ENCODE measurements at places on chromosomes 3 and 15. TPM values are rescaled to one million over a fixed set of nuclear protein-coding genes. Genes with fewer than 3 reads are reported as not detected.

Gene LSM3
- total RNA-seq = 18.9 TPM

DNA sequence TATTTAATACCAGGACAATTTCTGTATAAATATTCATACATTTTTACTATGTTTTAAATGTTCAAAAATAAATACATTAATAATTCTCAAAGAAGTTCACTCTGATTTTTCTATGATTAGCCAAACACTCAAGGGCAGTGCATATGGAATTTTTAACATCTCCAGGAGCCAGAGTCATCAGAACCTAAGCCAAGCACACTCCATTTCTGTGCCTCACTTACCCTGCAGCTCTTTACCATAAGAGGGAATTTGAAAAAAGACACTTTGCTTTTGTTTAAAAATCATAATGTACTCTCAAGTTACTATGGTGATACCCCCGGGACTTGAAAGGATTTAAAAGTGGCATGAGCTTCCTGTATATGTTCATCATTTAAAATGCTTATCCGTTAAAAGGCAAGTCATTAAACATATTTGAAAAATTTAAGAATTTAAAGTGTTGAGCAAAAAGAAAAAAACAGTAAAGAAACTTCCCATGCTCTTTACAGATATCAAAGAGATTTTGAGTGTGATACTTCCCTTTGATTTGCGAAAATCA is 747.4 kb upstream of the NECTIN3 start:
- no peaks in the 10 kb centered on the region for H3K4me1 ChIP-seq
- H3K36me3 ChIP-seq = no peaks in the 10 kb centered on the region
- DNase-seq = no peak
- H3K27me3 ChIP-seq = peaks cover 2% of the 10 kb centered on the region
- H3K4me3 ChIP-seq = no peak overlapping the region

GRCh38 chr15:52567871-52568600 is 794 bp downstream of the ARPP19 start:
- H3K27ac ChIP-seq = peak overlapping the region; percentile 98
- peaks cover 22% of the 10 kb centered on the region for H3K36me3 ChIP-seq
- H3K27me3 ChIP-seq = no peaks in the 10 kb centered on the region

- H3K36me3 ChIP-seq = no peaks in the 10 kb centered on the region
- no peak overlapping the region for H3K27ac ChIP-seq
- peaks cover 17% of the 10 kb centered on the region for H3K27me3 ChIP-seq
- H3K4me3 ChIP-seq = no peak overlapping the region
- no peak for DNase-seq
Observed at GRCh38 chr15:80201256-80202015, 48.6 kb downstream of the FAH start.

- no peaks in the 10 kb centered on the region for H3K27me3 ChIP-seq
- H3K27ac ChIP-seq = peak overlapping the region; percentile 12
- DNase-seq = no peak
- H3K4me1 ChIP-seq = peaks cover 41% of the 10 kb centered on the region
- no peak overlapping the region for H3K4me3 ChIP-seq
- no peaks in the 10 kb centered on the region for H3K36me3 ChIP-seq
Observed at GRCh38 chr3:52313188-52313773, 2.8 kb upstream of the DNAH1 start.

- H3K4me1 ChIP-seq = peaks cover 12% of the 10 kb centered on the region
- DNase-seq = no peak
- no peak within 1 kb of the TSS for H3K27ac ChIP-seq
- H3K4me3 ChIP-seq = no peak within 1 kb of the TSS
Observed at GRCh38 chr3:11154036-11154952, at the start of gene HRH1. Gene HRH1 (plus strand): TSS chr3:11154493. CDS start chr3:11259038, 104,545 bp downstream.

DNA sequence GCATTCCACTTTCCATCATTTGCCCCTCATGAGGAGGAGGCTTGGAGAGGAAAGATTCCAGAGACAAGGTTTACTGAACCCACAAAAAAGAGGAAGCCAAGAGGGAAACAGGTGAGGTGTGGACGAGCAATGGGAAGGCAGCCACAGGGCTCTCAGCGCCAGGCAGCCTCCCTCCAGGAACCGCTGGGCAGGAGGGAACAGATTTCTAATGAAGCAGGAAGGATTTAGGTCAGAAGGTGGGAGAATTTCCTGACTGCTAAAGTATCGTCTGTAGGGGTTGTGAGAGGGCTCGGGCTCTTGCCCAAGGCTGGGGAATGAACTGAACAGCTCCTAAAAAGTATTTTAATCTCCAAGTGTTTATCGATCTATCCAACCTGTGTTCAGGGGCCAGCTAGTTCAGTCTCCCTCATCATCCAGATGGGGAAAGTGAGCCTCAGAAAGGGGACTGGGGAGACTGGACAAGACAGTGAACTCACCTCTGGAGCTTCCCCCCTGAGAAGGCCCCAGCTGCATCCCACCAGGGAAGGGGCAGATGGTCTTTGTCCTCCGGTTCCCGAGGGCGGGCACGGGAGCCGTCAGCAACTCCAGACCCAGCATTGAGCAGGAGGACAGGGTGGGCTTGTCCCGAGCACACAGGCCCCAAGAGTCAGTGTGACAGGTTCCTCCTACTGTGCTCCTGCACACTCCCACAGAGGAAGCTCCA is 10.5 kb downstream of the LOXL1 start:
- no peak overlapping the region for H3K4me3 ChIP-seq
- no peak overlapping the region for H3K27ac ChIP-seq
- no peak for DNase-seq
- H3K27me3 ChIP-seq = no peaks in the 10 kb centered on the region

Gene CILP
- 0.05 TPM for total RNA-seq

DNA sequence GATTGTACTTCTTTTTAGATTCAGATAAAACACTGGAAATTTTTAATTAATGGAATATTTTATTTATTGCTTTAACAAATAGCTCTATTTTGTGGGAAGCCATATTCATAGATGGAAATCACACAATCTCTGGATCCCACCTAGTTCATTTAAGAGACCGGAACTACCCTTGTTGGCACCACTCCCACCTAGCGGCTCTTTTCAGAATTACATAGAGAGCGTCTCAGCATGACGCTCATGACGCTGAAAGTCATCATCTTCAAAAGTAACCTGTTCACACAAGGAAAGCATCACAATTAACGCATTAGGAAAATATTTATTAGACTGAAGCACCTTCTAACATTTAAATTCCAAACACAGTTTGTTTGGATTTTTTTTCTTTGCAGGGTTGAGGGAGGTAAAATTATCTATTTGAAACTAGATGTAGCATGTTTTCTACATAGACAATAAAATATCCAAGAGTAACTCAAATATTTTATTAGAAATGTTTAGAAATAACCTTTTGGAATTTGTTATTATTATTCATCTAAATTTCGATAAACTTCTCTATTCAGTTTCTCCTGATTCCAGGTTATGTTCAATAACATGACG is 214.9 kb upstream of the ARRDC4 start:
- H3K4me3 ChIP-seq = no peak overlapping the region
- DNase-seq = no peak
- no peaks in the 10 kb centered on the region for H3K27me3 ChIP-seq
- H3K4me1 ChIP-seq = no peaks in the 10 kb centered on the region

DNA sequence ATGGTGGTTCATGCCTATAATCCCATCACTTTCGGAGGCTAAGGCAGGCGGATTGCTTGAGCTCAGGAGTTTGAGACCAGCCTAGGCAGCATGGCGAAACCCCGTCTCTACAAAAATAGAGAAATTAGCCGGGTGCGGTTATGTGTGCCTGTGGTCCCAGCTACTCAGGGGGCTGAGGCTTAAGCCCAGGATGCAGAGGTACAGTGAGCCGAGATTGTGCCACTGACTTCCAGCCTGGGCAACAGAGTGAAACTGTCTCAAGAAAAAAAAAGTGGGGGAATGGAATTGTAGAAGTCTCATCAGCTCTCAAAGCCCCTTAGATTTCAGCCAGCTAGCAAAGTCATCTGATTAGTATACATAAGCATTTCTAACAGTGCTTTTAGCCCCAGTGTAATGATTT is 33.2 kb downstream of the TIPARP start:
- no peak overlapping the region for H3K4me3 ChIP-seq
- DNase-seq = no peak
- H3K4me1 ChIP-seq = peaks cover 26% of the 10 kb centered on the region
- no peaks in the 10 kb centered on the region for H3K27me3 ChIP-seq
- no peak overlapping the region for H3K27ac ChIP-seq

DNA sequence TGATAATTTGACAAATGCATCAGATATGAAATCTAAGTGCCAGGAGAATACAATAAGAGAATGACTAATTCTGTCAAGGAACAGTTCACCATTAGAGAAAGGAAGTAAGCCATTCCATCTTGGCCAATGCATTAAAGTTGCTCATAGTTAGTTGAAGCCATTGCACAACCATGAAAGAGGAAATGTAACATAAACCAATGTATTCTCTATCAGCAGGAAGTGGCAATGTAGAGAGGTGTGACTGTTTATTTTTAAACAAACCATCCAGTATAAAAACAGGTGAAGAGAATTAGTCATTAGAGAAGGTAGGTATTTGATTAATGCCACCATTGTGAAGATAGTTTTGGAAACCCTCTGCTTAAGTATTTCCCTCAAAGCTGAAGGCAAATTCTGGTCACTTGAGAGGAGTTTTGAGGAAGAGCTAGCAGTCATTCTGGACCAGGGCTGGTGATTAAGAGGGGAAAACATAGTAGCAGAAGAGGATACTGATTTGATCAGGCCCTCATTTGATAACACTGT is 10.7 kb upstream of the ANXA2 start:
- DNase-seq = no peak
- H3K27ac ChIP-seq = peak overlapping the region; percentile 84
- peaks cover 21% of the 10 kb centered on the region for H3K4me1 ChIP-seq
- no peaks in the 10 kb centered on the region for H3K27me3 ChIP-seq
- no peak overlapping the region for H3K4me3 ChIP-seq

- H3K36me3 ChIP-seq = peaks cover 37% of the 10 kb centered on the region
- no peak overlapping the region for H3K4me3 ChIP-seq
- H3K27ac ChIP-seq = peak overlapping the region; percentile 63
Observed at GRCh38 chr3:112482675-112483074, 16.6 kb downstream of the BTLA start.

GRCh38 chr3:54967731-54968161 is 39.9 kb upstream of the LRTM1 start:
- no peaks in the 10 kb centered on the region for H3K36me3 ChIP-seq
- no peak overlapping the region for H3K27ac ChIP-seq

Gene SERINC4
- total RNA-seq = 0.30 TPM

Gene SLC38A3
- total RNA-seq = not detected

Gene NRG4
- not detected for total RNA-seq

Gene CCR9
- 9.7 TPM for total RNA-seq

GRCh38 chr3:128709506-128710210 is 16.3 kb upstream of the RAB7A start:
- no peak overlapping the region for H3K4me3 ChIP-seq
- DNase-seq = no peak
- H3K36me3 ChIP-seq = peaks cover 1% of the 10 kb centered on the region
- H3K27me3 ChIP-seq = no peaks in the 10 kb centered on the region

DNA sequence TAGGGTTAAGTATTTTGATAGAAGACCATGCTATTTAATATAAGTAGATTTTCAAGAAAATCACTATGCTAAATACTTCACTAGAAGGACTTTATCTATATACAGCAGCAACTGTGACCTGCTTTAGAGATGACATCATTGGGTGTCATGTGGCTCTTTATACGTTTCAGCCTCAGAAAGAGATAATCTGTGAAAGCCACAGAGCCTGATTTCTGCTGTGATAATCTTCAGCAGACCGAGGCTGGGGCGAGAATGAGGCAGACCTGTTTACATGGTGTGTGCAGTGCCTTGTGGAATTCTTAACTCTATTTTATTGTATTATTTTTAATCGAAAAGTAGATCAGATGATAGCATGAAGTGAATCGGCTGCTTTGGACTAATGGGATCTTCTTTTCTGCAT is 471.2 kb downstream of the MFSD1 start:
- no peak for DNase-seq
- no peak overlapping the region for H3K4me3 ChIP-seq
- no peak overlapping the region for H3K27ac ChIP-seq
- no peaks in the 10 kb centered on the region for H3K36me3 ChIP-seq
- no peaks in the 10 kb centered on the region for H3K4me1 ChIP-seq
- H3K27me3 ChIP-seq = no peaks in the 10 kb centered on the region

GRCh38 chr3:177065285-177066033 is 131.8 kb downstream of the TBL1XR1 start:
- peaks cover 34% of the 10 kb centered on the region for H3K36me3 ChIP-seq
- no peak for DNase-seq
- peaks cover 24% of the 10 kb centered on the region for H3K4me1 ChIP-seq

Gene SLC28A2
- total RNA-seq = not detected

Gene CLDN16
- not detected for total RNA-seq

Gene CTDSPL
- 4.7 TPM for total RNA-seq

DNA sequence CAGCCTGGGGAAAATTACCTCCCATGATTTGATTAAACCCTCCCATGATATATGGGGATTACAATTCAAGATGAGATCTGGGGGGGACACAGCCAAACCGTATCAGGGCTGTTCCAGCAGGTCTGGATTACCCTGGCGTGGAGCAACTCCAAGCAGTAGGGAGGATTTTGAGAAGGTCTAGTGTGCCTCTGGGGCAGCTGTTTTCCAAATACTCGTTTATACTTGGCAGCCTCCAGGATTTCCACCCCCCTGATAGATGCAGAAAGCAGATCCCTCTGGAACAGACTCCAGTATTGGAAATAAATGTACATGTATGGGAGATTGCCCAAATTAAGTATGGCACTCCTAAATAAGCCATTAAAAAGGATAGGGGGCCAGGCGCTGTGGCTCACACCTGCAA is 7.7 kb upstream of the IRAK2 start:
- DNase-seq = no peak
- peaks cover 13% of the 10 kb centered on the region for H3K36me3 ChIP-seq
- no peaks in the 10 kb centered on the region for H3K4me1 ChIP-seq
- no peak overlapping the region for H3K27ac ChIP-seq
- H3K27me3 ChIP-seq = no peaks in the 10 kb centered on the region
- no peak overlapping the region for H3K4me3 ChIP-seq
